ENCODE measurements at places on chromosomes 11 and 22. TPM values are rescaled to one million over a fixed set of nuclear protein-coding genes. Genes with fewer than 3 reads are reported as not detected.

NOX4 gene
- total RNA-seq, result 15.4 TPM

CLCF1 gene
- total RNA-seq, result 10.2 TPM

HBG1 gene
- total RNA-seq, result not detected

DNA sequence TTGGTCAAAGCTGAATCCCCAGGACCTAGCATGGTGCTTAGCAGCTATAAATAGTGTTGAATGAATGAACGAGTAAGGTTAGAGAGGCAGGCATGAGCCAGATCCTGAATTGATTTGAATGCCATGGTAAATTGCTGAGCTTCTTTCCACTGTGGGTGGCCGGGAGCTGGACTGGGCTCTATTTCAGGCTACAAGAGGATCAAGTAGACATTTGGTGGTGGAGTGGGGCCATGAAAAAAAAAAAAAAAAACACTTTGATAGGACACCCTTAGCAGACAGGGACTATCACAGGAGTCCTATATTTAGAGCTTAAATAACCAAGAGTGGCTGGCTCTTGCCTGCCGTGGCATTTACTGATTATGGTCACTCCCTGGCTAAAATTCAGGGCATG, 77.6 kb downstream of the MIAT start:
- H3K27ac ChIP-seq, result no peak overlapping the region
- no peaks in the 10 kb centered on the region for H3K27me3 ChIP-seq
- H3K4me3 ChIP-seq, result no peak overlapping the region
- DNase-seq, result no peak
- no peaks in the 10 kb centered on the region for H3K36me3 ChIP-seq

DNA sequence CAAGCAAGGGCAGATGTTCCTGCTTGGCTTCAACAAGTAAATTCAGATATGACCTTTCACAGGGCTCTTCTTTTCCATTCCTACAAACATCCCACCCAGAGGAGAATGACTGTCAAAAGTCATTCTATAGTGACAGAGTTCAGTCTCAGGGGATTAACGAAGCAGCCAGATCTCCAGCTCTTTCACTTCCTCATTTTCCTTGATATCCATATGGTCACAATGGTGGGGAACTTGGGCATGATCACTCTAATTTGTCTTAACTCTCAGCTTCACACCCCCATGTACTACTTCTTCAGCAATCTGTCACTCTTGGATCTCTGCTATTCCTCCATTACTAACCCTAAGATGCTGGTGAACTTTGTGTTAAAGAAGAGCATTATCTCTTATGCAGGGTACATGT, 15.0 kb upstream of the OR8B8 start:
- no peaks in the 10 kb centered on the region for H3K27me3 ChIP-seq
- H3K36me3 ChIP-seq, result no peaks in the 10 kb centered on the region
- no peak overlapping the region for H3K27ac ChIP-seq
- no peaks in the 10 kb centered on the region for H3K4me1 ChIP-seq
